ENCODE measurements at places on chromosomes 3 and 15.

DNA sequence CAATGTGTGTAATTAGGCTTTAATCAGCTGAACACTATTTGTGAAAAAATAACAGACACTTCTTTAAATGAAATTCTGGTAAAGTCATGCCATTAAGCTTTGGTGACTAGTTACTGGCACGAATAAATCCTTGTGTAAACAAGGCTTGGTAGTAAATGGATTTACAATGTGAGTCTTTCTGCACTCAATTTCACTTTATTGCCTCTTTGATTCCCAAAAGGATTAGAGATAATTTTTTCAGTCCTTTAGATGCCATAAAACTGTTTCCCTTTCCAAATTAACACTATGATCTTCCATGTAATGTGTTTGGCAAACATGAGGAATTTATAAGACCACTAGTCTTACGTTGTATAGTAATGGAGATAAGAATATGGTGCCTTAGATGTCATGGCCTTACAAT lies 339.5 kb upstream of the DNAJC19 start:
- DNase-seq = no peak

GRCh38 chr15:94052711-94053110 lies 178.7 kb upstream of the MCTP2 start:
- DNase-seq = no peak

DNA sequence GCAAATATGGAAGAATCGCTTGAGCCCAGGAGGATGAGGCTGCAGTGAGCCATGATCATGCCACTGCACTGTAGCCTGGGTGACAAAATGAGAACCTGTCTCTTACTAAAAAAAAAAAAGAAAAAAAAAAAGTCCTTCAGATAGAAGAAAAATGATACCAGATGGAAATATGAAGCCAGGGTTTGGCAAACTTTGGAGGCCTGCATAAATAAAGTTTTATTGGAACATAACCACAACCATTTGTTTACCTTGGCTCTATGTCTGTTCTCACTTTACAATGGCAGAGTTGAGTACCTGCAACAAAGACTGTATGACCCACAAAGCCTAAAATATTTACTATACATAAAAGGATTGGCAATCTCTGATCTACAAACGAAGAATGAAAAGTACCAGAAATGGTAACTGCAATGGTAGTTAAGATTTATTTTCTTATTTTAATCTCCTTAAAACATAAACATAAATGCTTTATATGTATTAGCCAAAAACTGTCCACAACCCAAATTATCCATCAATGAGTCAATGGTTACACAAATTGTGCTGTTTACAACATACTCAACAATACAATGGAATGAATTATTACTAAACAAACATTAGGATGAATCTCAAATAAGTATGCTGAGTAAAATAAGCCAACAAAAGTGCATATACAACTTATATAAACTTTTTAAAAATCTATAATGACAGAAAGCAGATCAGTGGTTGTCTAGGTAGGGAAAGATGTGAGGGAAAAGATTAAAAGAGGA lies 41.8 kb downstream of the GOLGB1 start:
- DNase-seq = no peak

DNA sequence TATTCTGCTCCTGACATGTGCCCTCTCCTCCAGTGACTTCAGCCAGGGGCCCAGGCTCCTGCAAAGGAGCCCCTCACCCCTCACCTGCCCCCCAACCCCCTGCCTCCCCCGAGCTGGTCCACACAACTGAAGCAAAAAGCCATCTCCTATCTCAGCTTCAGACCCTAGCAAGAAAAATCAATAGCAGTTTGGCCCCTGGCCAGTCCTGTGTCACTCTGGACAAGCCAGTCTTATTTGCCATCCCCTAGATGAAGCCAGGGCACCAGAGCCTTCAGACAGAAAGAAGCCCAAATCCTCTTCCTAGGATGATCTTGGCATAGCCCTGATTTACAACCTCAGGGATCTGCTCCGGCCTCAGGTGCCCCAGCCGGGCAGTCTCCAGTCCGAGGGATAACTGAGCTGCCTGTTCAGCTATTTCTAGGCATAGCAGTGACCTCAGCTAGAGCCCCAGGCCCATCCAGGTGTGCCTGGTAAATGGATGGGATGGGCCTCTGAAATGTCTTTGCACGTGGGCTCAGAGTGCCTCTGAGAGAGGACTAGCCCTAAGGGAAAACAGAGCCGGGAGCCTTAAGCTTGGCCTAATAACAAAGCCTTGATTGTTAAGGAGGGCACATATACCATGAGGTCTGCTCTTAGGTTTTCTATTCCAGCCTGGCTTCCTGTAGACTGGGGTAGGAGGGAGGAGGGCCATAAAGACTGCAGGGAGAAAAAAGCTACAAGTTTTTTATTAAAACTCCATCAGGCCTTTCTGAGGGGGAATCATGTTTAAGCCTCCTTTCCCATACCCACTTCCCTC lies 242.0 kb downstream of the SHQ1 start:
- DNase-seq = no peak

GRCh38 chr3:29406291-29406832 lies 125.5 kb downstream of the RBMS3 start:
- DNase-seq = no peak

GRCh38 chr3:73080216-73080966 lies 18.9 kb downstream of the EBLN2 start:
- no peak for DNase-seq

DNA sequence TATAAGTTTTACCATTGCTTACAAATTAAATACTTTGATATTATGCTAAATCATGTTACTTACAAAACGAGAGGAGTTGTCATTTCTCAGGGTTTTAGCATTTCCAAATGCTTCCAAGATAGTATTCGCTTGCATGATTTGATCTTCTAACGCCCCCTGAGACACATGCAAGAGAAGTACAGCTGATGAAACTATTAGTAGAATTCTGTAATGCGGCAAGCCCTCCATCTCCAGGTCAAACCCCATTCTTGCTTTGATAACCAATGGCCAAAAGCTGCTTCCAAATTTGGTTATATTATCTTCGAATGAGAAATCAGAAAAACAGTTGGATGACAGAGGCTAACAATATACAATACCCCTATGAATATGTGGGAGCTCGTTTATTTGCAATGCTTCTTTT lies 14.7 kb downstream of the MYH15 start:
- DNase-seq = no peak

GRCh38 chr15:37900326-37901221 lies 33.9 kb upstream of the TMCO5A start:
- DNase-seq = no peak

DNA sequence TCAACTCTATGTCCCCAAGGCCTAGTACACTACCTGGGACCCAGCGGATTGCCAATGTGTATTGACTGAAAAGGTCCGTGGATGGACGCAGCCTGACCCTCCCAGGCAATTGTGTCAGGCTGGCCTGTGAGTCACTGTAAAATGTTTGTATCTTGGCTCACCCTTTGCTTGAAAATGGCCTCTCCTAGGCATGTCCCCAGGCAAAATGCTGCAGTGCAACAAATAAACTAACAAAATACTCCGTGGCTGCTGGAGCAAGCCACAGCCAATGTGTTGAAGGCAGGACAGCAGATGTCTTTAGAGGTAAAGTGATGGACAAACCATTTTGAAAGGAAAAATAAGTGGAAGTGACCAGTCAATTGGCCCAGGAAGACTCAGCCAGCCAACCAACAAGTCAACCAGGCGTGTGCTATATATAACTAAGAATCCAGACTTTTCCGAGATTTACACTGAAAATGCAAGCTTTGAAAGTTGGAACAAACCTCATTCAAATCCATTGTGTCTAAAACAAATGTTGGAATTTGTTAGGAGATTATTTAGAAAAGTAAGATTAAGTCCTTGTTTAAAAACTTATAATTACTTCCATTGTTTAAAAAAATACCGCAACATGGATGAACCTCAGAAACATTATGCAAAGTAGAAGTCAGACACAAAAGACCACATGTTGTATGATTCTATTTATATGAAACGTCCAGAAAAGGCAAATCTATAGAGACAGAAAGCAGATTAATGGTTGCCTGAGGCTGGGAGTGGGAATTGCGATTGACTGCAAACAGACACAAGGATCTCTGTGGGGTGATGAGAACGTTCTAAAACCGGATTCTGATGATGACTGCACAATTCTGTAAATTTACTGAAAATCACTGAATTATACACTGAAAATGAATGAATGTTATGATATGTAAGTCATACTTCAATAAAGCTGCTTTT lies 191.2 kb downstream of the TLE3 start:
- no peak for DNase-seq

DNA sequence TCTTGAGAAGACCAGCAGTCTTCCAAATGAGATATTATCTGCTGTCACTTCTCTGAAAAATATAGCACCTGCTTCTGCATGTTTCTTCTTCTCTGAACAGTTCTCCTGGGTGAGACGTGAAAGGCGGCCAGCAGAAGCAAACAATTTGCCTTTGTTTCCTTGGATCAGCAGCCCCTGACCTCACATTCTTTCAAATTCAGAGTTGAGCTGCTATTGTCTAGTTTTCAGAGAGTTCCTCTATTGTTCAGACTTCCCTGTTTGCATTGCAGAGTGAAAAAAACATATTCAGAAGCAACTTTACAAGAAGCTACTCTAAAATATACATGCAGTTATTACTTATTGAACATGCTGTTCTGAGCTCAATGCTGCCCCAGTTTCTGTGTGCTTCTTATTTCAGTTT lies 653.6 kb downstream of the NAALADL2 start:
- no peak for DNase-seq

- DNase-seq = no peak
Observed at GRCh38 chr15:65258375-65259262, 28.1 kb downstream of the PARP16 start.

DNA sequence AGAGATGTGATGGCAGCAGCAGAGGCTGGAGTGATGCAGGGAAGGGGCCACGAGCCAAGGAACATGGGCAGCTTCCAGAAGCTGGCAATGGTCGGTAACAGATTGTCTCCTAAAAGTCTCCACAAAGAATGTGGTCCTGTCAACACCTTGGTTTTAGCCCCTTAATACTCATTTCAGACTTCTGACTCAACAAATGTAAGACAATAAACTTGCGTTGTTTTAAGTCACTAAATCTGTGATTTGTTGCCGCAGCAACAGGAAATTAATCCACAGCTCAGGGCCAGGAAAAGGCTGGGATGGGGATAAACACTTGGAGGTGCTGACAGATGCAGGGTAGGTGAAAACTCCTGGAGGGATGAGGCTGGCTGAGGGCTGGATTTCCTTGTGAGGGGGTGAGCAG lies 69.9 kb downstream of the OXNAD1 start:
- DNase-seq = no peak

- no peak for DNase-seq
Observed at GRCh38 chr3:48343432-48343831, 10.0 kb upstream of the SPINK8 start.

GRCh38 chr3:138692152-138692551 lies 83.6 kb downstream of the FAIM start:
- DNase-seq = no peak

GRCh38 chr3:56911363-56911762 lies 109.6 kb upstream of the ARHGEF3 start:
- no peak for DNase-seq

- DNase-seq = no peak
Observed at GRCh38 chr3:45367453-45367871, 20.9 kb upstream of the LARS2 start.

DNA sequence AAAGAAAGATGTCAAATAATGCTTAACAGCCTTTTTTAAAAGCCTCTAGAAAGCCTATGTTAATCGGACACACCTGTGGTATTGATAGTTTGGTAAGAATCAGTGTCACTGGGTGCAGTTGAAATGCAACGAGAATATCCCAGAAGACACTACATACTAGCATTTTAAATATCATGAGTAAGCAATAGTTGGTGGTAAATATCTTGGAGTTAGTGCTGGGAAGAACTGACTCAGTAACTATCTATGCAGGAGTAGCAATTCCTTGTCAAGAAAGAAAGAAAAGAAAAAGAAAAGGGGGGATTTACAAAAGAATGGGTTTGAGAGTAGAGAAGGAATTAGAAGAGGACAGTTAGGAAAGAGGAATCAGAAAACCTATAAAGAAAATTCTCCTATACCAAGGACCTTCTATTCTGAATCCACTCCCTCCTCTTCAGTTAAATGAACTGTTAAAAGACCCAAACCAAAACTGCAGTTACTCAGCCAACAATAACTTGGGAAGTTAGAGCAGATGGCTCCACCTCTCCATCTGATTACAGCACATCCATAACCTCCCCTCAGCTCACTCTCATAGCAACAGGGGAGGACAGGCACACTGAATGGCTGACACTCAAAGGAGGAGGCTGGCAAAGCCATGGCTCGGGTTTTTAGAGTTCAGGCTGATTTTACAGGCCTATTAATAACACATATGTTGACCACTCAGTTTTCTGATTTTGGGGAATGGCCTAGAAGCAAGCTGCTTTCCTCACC lies 207.6 kb upstream of the MDFIC2 start:
- no peak for DNase-seq

DNA sequence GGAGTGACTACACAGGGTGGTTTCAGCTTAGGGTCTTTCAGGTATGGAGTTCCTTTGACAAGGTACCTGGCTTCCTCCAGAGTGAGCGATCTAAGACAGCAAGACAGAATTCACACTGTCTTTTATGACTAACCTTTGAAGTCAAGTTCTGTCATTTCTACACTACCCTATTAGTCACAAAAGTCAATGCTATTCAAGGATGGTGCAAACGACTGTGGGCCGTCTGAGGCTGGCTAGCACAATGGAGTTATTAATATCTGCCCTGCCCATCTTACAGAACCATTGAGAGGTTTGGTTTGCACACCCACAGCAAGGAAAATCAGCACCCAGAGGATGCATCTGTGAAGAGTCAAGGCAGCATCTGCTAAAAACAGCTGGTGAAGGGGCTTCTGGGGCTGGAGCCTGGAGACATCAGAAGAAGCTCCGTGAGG lies 62.9 kb upstream of the XCR1 start:
- no peak for DNase-seq

- DNase-seq = no peak
Observed at GRCh38 chr3:37531066-37531720, 330.5 kb upstream of the CTDSPL start.

- no peak for DNase-seq
Observed at GRCh38 chr3:37326801-37327200, 152.4 kb upstream of the LRRFIP2 start.

- DNase-seq = no peak
Observed at GRCh38 chr15:71596672-71597071, 213.7 kb upstream of the NR2E3 start.

DNA sequence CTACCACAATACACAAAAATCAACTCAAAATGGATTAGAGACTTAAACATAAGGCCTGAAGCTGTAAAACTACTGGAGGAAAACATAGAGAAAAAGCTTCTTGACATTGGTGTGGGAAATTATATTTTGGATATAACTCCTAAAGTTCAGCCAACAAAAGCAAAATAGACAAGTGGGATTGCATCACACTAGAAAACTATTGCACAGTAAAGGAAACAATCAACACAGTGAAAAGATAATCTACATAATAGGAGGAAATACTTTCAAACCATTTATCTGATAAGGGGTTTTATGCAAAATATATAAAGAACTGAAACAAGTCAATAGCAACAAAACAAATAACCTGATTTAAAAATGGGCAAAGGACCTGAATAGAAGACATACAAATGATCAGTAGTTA lies 37.6 kb upstream of the TP63 start:
- no peak for DNase-seq

- DNase-seq = no peak
Observed at GRCh38 chr15:45948181-45948621, 313.4 kb downstream of the SQOR start.

GRCh38 chr3:155356594-155357370 lies 63.3 kb upstream of the STRIT1 start:
- DNase-seq = no peak
